ENCODE measurements at places on chromosomes 2 and 18. TPM values are rescaled to one million over a fixed set of nuclear protein-coding genes. Genes with fewer than 3 reads are reported as not detected.

TLX2 gene
- not detected for polyA plus RNA-seq

NTSR2 gene
- not detected for polyA plus RNA-seq

DUSP2 gene
- 3.6 TPM for polyA plus RNA-seq

RAMP1 gene
- 55.1 TPM for polyA plus RNA-seq

DNA sequence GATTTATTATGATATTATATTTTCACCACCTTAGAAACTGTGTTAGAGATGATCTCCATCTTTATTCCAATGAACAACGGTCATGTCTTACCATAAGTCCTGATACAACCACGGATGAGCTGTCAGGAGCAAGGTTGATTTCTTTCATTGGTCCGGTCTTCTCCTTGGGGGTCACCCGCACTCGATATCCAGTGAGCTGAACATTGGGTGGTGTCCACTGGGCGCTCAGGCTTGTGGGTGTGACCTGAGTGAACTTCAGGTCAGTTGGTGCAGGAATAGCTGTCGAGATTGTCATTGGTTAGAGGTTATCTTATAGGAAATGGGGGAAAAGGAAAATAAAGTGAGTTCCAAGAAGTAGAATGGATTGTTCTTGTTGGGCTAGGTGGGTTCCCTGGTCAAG lies 56.8 kb downstream of the FN1 start:
- DNase-seq, result no peak

- no peak for DNase-seq
Measured at GRCh38 chr18:26422472-26423162, 125.7 kb downstream of the KCTD1 start.

GRCh38 chr2:45339253-45339652 lies 271.8 kb downstream of the SRBD1 start:
- no peak for DNase-seq

DNA sequence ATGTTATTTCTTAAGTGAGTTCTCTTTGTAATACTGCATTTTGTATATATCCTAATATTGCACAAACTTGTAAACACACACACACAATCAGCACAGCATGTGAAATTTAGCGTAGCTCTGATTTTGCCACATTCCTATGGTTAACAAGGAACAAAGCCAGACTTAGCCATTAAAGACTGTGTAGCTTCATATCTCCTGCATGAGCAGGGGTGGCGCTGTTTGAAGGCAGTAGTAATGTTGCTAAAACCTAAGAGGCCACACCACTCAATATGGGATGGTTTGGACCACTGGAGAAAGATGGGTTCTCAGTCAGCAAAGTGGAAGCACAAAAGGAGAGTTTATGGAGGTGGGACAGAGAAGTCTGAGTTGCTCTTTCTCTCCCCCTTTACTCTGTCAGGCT lies 61.1 kb upstream of the RND3 start:
- DNase-seq, result no peak

- DNase-seq, result no peak
Measured at GRCh38 chr2:119691189-119691588, 12.2 kb downstream of the TMEM177 start.

DNA sequence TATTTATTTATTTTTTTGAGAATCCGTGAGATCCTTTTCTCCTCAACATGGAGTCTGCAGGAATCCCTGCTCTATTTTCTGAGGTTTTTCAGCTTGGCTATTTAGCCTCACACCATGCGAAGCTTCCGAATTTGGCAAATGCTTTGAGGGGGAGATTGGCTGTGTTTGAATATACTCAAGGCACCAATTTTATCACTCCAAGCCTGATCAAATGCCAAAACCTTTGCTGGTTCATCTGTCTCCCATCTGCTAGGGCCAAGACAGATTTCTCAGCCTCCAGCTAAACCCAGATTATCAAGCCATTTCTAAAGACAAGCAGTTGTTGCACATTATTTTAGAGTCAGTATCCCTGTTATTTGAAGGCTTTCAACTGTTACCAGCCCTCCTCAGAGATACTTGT lies 295.7 kb downstream of the XIRP2 start:
- no peak for DNase-seq
